NB4 (cell line): ENCODE measurements at places on chromosomes 1 and 21.
A peak's percentile ranks its signal among the peaks of the same experiment; 100 is the strongest.

DNA sequence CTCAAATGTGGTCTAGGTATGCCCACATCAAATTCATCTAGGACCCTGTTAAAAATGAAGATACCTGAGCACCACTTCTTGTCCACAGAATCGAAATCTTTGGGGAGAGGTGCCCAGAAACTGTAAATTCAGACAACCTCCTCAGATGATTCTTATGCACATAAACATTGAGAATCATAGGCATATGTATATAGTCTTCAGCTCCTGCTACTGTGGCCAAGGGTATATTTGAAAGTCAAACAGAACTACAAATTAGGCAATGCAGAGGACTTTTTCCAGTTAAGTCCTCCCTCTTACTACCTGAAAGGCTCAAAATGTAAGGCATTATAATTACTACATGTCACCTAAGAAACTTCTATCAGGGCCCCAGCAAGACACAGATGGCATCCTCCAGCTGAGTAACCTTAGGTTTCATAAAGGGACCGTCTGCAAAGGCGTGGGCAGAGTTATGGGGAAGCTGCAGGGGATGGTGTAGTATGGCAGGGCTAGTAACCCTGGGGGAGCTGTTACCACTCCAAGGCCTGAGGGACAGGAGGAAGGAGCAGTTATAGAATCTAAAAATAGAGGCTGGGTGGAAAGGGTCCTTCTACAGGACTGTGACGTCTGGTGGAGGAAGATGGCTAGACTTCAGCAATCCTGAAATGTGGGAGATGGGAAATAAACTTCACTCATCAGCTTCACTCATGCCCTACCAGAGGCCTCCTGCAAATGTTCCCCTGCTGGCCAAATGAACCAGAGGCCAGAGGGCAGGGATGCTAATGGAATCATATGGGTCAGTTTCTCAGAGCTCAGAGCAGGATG is 46.3 kb downstream of the DAB1 start:
- peak; percentile 11 for DNase-seq

GRCh38 chr1:116820369-116820768 is 66.1 kb downstream of the CD2 start:
- DNase-seq = no peak

DNA sequence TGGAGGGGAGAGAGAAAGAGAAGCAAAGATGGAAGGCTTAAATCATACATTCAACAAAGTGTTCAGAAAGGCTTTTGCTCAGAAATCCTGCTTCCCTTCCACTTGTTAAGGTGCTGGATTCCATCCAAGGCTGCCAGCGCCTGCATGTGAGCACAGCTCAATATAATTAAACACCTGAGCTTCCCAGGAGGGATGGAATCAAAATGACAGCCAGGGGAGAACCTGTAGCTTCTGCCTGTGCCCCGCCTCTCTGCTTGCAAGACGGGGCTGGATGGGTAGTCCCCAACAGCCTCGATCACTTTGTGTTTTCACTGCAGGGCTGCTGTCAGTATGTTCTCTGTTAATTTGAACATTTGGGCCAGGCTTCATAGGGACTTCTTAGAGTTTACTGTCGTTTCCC is 225.7 kb downstream of the KCNH1 start:
- DNase-seq = no peak

DNA sequence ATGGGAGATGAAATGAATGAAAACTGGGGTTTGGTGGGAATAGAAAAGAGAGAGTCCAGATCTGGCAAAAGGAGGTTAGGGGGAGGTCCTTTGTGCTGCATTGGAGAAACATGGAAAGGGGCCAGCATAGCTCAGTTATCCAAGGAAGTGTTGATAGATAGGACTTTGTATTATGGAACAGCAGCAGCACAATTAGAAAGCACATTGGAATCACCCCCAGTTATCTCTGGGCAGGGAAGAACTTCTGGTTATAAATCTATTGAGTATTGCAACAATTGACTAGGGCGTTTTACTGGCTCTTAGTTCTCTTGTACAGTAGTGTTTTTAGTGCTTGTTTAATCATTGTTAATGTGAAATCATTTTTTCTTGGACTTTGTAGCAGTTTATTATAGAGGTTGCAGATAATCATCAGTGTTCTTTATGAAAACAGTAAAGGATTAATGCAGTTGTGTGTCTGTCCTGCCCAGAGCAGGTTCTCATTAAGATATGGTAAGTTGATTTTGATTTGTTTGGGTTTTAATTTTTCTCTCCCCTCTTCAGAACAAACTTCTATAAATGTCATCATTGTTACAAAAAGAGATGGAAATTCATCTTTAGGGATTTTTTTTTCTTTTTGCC is 76.6 kb downstream of the NR5A2 start:
- no peak for DNase-seq

DNA sequence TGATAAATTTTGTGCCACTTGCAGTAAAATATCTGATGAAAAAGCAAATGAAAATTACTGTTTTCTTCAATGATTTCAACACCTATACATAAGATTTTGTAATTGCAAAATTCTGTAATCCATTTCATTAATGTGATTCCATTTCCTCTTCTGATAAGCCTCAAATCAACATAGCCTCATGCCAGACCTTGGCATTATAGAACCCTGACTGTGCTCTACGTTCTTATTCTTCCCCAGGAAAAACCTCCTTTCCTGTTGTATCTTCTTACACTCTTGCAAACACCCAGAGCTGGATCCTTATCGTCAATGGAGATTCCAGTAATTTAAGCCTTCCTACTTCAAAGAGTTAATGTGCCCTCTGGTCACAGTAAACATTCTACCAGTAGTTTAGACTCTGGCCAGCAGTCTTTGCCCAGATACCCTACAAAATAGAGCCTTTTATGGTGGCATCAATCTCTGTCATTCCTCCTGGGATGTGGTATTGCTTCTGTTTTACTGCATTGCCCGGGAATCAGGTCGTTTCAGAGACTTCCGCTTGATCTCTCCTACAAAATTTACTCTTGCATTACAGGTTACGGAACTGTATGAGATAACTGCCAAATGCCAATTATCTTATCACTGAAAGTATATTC is 48.5 kb upstream of the CHRM3 start:
- DNase-seq = no peak

DNA sequence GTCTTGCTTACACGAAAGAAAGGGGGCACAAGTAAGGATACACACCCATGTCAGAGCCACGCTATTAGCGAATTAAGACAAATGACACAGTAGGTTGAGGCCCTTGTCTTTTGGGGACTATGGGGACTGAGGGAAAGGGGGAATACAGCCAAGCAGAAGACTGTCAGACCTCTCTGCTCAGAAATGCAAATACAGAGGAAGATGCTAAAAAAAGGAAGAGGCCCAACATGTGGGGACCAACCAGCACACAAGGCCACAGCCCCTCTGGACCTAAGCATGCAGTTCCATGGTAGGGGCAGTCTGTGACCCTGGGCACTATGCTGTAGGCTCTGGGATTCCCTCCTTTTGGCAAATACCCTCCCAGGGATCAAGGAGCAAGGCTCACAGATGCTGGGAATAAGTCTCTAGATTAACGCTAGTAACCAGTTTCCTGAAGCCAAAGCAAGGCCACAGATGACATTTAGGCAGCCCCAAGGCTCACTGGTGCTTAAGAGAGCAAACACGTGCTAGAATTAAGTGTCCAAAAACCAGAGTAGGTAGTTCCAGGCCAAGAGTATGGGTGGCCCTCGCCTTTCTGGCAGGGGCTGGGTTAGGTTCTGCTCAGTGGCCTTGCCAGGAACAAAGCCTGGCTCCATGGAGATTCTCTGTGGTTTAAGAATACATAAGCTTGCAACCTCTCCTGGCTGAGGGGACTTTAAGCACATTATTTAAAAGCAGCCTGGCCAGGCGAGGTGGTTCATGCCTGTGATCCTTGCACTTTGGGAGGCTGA is 38.2 kb downstream of the RABIF start:
- DNase-seq = no peak

DNA sequence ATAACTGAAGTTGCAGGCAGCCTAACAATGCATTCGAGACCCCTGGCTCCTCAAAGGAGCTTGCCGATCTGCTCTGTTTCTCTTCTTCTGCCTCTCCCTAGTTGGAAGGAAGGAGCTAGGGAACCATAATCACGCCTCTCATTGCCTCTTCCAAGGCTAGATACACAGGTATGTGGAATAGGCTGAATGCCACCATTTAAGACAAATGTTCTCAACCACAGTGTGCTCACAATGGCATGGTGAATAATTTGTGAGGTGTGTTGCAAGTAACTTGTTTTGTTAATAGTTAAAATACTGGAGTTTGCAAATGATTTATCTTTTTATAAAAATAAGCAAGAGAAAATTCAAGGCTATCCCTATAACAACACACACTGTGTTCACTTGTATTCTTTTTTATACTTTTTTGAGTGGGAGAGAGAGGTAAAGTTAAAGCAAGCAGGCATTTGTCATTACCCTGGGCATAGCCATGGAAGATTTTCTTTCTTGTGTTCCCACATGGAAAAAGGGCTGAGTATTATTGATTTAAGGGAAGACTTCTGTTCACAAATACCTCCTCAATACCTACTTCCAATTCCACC is 45.4 kb upstream of the SYT6 start:
- DNase-seq = no peak

- DNase-seq = no peak
These were observed 13.3 kb downstream of the ETV3L start for GRCh38 chr1:157086299-157086698.

DNA sequence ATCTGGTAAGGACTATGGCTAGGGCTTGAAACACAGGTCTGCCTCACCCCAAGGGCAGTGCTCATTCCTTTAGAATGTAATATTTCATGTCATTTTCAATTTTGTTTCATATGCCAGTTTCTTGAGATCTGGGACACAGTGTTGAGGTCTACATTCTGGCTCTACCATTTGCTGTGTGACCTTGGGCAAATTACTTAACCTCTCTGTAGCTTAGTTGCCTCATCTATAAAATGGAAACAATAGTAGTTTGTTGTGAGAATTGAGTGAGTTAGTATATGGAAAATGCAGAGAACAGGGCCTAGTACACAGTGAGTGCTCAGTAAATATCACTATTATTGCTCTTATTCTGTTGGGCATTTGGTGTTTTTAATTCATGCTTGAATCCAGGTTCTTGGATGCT is 84.4 kb downstream of the WDR3 start:
- no peak for DNase-seq

DNA sequence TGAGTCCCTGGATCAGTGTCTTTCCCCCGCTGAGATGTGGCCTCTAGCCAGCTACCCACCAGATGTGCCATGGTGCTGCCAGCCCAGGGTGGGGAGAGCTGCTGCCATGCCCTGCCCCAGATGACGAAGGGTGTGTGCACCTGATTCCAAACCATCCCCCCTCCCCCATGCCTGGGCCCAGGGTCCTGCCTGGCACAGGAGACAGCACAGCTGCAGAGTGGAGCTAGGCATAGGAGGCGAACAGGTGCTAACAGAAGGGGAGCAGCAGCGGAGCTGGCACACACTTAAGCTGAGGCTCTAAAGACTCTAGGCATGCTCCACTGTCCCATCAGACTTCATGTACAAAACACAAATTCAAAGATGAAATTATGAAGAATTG is 9.0 kb upstream of the LDLRAP1 start:
- DNase-seq = no peak

DNA sequence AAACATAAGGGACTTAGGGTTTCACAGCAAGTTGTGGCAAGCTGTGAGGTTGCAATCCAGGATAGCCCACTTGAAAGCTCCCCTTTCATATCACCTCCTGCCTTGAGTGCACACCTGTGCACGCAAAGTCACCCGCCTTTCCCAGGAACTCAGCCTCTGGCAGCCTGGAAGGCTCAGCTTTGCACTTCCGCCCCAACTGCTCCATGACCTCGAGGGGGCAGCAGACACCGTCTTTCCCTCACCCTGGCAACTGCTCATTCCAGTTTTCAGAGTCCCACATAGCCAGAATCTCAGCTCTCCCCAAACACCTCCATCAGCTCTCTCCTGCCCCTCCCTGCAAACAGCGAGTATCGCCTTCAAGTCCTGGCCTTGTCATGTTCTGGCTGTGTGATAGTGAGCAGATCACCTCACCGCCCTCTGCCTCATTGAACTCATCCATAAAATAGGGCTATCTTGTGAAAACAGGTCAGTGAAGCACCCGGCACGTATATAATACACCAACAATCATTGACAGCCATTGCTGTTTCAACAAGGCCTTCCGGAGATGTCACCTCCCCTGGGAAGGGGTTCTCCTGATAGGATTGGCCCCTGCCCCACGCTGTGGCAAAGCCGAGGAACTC is 32.2 kb upstream of the EPB41 start:
- DNase-seq = peak; percentile 85

DNA sequence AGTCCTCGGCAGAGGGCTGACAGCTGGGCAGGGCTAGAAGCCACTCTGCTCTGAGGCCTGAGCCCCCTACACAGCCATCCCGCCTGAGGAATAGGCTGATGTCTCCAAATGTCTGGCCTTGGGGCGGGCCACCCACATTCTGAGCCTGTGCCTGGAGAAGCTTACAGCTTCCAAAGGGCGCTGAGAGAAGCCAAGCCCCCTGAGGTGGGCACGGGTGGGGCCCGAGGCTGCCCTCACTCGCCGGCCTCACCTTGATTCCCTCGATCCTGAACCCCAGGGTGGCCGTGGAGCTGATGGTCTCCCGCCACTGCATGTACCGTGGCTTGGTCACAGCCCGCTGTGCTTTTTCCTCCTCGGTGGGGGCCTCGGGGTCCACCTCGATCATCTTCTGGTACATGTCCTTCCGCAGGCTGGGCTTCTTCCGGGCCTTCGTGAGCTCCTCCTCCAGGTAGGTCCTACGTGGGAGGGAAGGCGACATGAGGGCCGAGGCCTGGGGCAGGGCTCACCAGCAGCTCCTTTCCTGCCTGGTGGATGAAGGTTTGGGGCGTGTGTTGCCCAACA is 93.2 kb downstream of the STUM start:
- peak; percentile 39 for DNase-seq

DNA sequence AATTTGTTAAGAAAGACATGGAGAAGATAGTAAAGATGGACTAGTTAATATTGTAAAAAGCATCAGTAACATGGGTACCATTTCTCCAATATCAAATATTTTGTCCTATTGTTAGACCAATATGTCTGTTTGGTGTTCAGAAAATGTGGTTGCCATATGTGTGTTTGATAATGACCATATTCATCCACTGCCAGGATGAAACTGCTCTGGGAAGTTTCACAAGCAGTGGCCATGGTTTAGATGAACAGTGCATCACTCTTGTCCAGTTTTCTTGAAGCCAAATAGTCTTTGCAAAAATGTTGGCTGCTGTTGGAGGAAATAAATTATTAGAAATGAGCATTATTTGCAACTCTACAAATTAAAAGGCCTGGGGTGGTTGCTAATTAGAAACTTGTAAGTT is 333.8 kb downstream of the NUF2 start:
- DNase-seq = no peak

DNA sequence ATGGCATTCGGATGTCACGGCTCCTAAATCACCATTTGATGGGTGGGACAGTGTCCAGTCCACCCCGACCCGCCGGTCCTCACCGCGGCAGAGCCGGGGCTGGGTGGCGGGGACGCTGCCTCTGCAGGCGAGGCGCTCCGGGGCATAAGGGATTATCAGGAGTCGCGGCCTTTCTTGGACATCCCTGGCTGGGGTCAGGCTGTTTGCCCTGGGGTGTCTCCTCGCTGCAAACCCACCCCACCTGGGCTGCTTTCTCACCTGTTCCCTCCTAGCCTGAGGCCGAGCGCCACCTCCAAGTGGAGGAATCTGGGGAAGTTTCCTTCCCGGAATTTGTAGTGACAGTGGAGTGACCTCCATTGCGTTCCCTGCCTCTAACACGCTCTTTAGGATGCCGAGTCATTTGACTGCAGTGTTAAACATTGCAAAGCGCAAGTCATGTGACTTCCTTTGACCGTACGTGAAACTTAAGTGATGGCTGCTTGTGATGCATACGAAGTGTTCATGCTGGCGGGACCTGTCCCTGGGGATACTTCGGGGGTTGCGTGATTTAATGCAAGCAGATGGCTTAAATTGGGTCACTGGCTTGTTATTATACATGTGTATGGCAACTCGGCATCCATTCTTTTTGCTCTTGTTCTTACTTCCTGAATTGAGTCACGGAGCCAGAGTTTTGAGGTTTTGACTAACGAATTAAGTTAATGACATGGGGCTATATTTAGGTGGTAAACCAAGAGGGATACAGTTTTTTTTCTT is 536 bp downstream of the LGALS8 start:
- DNase-seq = peak; percentile 84
